ENCODE measurements at places on chromosomes 11 and 22. TPM values are rescaled to one million over a fixed set of nuclear protein-coding genes. Genes with fewer than 3 reads are reported as not detected.

HTR3A gene
- not detected for total RNA-seq

FEN1 gene
- 75.8 TPM for total RNA-seq

- DNase-seq = no peak
Observed at GRCh38 chr11:80320226-80320625, 879.4 kb upstream of the TENM4 start.

SCGB1D2 gene
- not detected for total RNA-seq

ZNF280B gene
- total RNA-seq = 0.96 TPM

GDPD4 gene
- not detected for total RNA-seq

SLC22A9 gene
- not detected for total RNA-seq

DNA sequence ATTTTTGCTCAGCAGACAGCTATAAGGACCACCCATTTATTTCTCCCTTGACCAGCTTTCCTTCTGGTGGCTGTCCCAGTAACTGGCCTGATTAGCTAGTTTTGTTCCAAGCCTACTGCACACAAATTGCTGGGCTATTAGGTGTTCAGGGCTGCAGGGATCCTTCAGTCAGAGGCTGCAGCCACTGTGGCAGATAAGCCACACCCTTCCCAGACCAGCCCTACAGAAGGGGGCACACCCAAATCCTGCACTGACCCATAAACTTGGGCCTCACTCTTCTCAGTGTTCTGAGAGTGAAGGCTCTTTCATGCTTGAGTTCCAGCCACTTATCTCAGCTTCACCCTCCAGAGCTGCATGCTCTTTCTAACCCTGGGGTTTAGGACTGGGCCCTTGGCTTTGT lies 200.0 kb downstream of the AASDHPPT start:
- no peak for DNase-seq

GRCh38 chr11:78929906-78930220 lies 355.2 kb upstream of the NARS2 start:
- DNase-seq = no peak

IL17REL gene
- total RNA-seq = not detected

RAB36 gene
- 2.7 TPM for total RNA-seq

- no peak for DNase-seq
Observed at GRCh38 chr11:2586087-2586792, 113.6 kb downstream of the KCNQ1OT1 start.

TTC36 gene
- not detected for total RNA-seq

GRCh38 chr11:41508121-41508520 lies 48.7 kb upstream of the LRRC4C start:
- no peak for DNase-seq

SHANK2 gene
- total RNA-seq = under 0.01 TPM

GRCh38 chr11:117759305-117759704 lies 37.7 kb downstream of the DSCAML1 start:
- no peak for DNase-seq

OR56A1 gene
- total RNA-seq = not detected

GTPBP1 gene
- 16.3 TPM for total RNA-seq

DNA sequence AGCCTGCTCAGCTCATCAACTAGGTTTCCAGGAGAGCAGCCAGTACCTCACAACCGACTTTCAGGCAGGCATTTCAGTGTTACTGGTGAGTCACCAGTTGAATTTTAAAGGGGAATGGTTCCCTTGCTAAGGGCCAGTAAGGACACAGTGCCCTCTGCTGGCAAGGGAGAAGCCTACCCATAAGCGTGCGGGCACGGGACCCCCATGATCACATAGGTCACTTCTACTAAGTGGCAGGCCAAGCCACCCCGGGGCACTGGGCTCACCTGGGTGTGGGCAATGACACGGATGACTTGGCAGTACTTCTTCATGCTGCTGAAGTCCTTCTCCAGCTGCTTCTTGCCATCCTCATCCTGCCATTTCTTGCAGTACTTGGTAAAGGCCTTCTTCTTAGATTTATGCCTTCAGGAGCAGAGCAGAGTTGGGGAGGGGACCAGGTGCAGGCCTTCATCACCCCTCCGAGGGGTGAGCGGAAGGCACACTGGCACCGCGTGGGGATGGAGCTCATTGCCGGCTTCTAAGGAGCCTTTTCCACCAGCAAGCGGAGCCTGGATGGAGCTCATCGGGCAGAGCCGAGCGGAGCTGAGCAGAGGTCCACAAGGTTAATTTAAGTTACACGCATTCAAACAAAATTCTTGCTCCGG lies 2.9 kb downstream of the RPL3 start:
- peak; percentile 91 for DNase-seq

KCNJ4 gene
- total RNA-seq = not detected

DNA sequence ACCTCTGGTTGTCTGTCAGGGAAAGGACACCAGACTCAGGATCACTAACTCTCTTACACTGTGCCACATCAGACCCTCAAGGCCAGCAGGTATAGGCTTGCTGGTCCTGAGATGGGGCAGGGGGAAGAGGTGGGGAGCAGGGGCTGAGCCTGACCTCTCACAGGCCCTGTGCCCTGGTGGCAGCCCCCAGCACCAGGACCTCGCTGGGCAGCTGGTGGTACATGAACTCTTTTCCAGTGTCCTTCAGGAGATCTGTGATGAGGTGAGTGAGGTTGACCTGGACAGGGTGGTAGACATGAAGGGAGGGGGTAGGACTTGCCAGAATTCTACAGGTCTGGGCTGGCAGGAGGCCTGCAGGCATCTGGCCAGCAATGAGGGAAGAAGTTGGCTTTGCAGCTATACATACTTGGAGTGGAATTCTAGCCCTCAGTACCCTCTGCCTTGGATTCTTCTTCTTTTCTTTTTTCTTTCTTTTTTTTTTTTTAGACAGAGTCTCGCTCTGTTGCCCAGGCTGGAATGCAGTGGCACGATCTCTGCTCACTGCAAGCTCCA lies 1.4 kb downstream of the NUDT22 start:
- no peak for DNase-seq

GRCh38 chr11:126101251-126101929 lies 38.7 kb upstream of the CDON start:
- DNase-seq = no peak

SNX32 gene
- total RNA-seq = 0.20 TPM

- no peak for DNase-seq
Observed at GRCh38 chr11:66349084-66349386, 1.6 kb upstream of the B4GAT1 start.

DDX25 gene
- 0.36 TPM for total RNA-seq

GPR83 gene
- total RNA-seq = not detected

DNA sequence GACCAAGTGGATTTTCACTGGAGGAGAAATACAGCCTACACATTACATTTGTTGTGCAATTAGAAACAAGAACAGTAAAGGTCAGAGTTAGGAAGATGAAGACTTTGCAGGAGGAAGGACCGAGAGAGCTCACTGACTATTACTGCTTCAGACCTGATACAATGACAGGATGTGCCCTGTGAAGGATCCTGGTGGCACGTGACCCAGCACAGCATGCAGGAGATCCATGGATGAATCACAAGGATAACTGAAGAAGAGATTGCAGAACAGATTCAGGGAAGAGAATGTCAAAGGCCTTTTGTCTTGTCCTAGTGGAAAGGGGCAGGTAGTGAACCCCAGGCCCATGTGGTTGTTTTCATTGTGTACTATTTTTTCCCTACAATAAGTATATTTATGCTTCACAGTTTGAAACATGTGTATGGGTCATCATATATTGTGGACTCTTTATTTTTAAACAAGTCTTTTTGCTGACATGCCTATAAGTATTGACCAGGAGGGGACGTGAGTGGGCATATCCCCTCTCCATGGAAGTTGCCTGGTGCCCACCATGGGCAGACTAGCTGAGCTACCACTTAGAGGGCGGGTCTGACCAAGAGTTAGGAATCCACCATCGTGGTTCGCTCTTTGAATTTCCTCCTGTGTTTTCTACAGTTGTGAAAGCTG lies 44.3 kb downstream of the RASSF10 start:
- peak; percentile 10 for DNase-seq

BIK gene
- 0.20 TPM for total RNA-seq

DNA sequence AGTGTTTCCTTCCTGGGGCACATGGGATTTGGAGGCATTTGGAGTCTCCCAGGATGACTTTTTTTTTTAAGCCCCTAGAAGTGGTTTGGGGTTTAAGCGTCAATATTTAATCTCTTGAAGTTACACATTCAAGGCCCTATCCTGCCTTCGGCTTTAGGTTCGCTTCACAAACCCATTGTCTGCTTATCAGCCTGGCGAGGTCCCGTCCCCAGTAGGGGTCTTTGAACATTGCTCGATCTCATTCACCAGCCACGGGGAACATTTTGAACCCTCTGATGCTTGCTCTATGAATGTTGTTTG lies 75.9 kb downstream of the KCNQ1 start:
- DNase-seq = no peak

PLEKHA7 gene
- not detected for total RNA-seq

FZD4 gene
- 2.6 TPM for total RNA-seq

- no peak for DNase-seq
Observed at GRCh38 chr22:42364604-42365110, 67.5 kb downstream of the NFAM1 start.

GRCh38 chr11:32940865-32941264 lies 48.3 kb downstream of the QSER1 start:
- no peak for DNase-seq

A4GALT gene
- total RNA-seq = 3.9 TPM

DNA sequence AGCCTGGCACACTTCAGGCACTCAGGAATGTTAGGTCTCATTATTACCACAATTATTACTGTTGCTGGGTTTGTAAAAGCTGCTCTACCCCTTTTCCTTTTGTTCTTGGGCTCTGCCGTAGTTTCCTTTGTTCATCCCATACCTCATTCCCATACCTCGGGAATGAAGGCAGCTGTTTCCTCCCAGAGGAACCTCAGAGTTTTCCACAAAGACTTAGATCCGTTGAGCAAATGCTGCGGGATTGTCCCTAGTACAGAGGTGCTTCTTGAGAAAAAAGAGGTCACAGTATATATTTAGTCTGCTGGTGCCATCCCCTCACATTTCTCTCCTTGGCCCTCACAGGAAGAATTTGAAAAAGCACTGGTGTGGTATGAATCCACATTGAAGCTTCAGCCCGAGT lies 134.7 kb downstream of the TTC17 start:
- DNase-seq = no peak

GRCh38 chr22:49534386-49534785 lies 293.3 kb downstream of the BRD1 start:
- no peak for DNase-seq

THYN1 gene
- total RNA-seq = 107 TPM

DNA sequence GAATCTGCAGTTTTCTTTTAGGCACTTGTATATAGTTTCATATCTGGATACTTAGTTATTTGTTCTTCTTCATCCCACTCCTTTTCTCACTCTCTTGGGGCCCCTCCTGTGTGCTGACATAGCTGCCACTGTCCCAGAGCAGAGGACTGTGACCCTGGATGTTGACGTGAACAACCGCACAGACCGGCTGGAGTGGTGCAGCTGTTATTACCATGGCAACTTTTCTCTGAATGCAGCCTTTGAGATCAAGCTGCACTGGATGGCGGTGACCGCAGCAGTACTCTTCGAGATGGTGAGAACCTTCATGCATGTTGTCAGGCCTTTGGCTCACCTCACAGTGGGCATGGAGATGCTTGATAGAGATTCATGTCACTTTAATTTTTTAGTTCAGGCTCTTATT lies 50.9 kb upstream of the YWHAH start:
- DNase-seq = no peak

MRGPRE gene
- not detected for total RNA-seq

Measured in RPMI7951 (cell line).